ENCODE measurements at places on chromosomes 1 and 21. TPM values are rescaled to one million over a fixed set of nuclear protein-coding genes. Genes with fewer than 3 reads are reported as not detected.
A peak's percentile ranks its signal among the peaks of the same experiment; 100 is the strongest.

The OR2T33 gene
- not detected for total RNA-seq

The MIXL1 gene
- total RNA-seq: not detected

The ABL2 gene
- total RNA-seq: 7.1 TPM

The POU3F1 gene
- not detected for total RNA-seq

The TEX38 gene
- not detected for total RNA-seq

The CATSPERE gene
- total RNA-seq: not detected

The TNFSF18 gene
- 0.23 TPM for total RNA-seq

The ARID4B gene
- total RNA-seq: 18.3 TPM

The TMEM82 gene
- total RNA-seq: not detected

The ZNF683 gene
- total RNA-seq: not detected

The SLC30A10 gene
- not detected for total RNA-seq

DNA sequence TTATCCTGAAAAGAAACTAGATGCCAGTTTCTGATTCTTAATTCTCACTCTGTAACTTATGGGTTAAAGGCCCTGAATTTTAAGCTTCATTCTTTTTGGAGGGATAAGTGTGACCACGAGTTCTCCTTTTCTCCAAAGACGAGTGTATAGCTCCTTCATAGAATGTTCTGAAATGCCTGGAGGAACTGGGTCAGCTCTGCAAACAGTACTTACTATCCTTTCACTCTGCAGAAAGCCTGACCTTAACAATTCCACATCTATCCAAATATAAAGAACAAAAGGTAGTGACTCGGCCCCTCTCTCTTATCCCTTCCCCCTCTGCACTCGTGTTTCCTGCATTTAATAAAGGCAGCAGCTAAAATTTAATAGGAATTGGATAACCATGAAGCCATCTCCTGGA lies 150.5 kb downstream of the LYPLAL1 start:
- DNase-seq: no peak

DNA sequence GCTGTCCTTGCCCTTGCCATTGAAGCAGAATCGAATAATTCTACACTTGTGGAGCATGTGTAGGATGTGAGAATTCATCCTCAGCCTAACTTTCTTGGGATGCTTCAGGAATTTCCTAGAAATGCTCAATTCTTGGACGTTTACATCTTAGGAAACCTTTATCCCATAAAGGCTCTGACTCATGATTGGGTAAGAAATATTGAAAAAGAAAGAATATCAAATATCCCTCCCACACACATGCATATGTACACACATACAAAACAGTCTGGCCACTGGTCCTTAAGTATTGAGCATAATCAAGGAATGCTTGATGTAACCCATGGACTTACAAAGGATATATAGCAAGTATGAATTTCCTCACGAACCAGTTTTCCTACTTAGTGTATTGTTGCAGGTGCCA lies 83.9 kb upstream of the IPO9 start:
- DNase-seq: no peak

DNA sequence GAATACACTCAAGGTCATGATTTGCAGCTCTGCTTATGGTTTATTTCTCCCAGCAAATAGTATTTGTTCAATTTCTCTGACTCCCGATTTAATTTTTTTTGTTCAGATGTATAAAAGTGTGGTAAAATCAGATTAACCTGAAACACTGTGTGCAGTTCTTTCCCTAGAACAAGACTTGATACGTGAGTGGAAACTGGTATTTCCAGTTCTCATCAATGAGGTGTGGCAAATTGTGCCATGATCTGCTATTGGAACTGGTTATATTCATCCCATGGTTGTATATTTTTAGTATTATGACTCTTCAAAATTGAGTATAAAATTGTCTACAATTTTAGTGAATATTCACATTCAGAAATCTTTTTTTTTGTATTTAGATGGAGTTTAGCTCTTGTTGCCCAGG lies 76.8 kb upstream of the IVNS1ABP start:
- DNase-seq: no peak

DNA sequence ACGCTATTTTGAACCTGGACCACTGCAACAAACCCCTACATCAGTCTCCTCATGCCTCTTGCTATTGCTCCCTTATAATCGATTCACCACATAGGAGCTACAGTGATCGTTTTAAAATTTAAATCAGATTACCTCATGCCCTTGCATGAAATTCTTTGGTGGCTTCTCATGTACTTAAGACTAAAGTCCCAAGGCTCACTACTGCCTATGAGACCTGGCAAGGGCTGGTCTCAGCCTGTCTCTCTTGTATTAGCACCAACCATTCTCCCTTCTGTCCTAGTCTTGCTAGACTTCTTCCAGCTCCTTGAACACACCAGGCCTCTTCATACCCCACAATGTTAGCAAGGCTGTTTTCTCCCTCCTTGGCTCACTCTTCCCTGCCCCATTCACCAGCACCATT lies 6.5 kb upstream of the GNPAT start:
- DNase-seq: no peak

- DNase-seq: no peak
Measured at GRCh38 chr1:15160626-15161025, 7.1 kb downstream of the TMEM51 start.

DNA sequence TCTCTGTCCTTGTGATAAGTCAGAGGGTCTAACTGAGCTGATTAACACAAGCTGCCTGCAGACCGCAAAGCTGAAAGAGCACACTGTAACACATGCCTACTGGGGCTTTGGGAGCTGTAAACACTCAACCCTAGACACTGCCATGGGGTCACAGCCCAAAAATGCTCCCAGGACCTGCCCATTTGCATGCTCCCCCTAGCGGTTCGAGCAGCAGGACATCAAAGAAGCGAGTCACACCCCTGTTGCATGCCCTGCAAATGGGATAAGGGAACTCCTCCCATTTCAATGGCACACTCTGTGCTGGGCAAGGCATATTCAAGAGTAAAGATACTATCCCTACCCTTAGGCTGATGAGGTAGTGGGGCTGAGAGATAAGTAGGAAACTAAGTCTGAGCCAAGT lies 22.8 kb downstream of the LCE3E start:
- DNase-seq: no peak

DNA sequence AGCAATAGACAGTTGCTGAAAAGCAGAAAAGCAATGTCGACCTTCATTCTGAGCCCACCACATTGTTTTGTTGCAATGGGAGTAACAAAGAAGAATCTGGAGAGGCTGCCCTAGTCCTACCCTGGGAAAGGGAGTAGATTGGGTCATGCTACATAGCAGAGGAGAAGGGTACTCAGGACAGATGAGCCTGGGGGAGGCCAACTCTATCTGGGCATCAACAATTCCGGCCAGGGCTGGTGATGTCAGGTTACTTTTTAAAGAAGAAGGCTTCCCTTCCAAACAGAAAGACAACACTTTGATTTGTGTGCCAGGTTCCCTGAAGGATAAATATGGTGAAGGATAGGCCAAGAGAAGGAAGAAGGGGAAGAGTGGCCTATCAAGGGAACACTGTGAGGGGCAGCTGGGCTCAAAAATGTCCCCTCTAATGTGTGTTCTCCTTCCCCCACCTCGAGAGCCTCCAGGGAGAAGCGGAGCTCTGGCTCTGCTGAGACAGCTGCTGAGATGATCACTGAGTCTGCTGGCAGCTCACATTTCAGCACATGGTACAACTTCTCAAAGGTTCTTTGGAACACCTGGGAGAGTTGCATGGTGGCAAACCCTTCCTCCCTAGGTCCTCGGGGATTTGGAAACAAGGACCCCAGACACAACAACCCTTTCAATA lies 3.2 kb upstream of the ADIPOR1 start:
- DNase-seq: no peak

GRCh38 chr1:212520299-212520698 lies 87.6 kb downstream of the NENF start:
- DNase-seq: no peak

DNA sequence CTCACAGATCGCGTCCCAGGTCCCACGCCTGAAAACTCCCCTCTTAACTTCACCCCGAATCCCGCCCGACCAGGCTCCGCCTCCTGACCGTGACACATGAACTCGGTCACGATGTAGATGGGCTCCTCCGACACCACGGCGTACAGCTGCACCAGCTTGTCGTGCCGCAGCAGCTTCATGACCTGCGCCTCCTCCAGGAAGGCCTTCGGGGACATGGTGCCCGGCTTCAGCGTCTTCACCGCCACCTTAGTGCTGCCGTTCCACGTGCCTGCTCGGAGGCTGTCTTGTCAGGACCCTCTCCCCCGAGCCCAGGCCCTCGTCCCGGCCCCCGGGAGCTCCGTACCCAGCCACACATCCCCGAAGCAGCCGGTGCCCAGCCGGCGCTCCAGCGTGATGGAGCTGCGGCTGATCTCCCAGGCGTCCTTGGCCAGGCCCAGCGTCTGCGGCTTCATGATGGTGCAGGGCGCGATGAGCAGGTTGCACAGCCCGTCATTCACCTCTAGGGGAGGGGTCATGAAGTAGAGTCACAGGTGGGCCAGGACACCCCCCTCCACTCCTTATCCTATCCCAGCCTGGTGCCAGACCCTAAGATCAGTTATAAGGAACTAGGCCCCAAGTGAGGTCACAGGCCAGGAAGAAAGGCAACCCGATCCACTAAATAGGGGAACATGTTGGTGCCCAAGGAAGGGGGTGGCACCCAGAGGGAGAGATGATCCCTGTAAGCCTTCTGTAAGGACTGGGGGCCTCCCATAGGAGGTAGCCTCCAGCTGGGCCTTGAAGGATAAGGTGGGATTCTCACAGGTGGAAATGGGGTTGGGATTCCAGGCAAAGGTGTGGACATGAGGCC lies 11.6 kb upstream of the AHDC1 start:
- no peak for DNase-seq

DNA sequence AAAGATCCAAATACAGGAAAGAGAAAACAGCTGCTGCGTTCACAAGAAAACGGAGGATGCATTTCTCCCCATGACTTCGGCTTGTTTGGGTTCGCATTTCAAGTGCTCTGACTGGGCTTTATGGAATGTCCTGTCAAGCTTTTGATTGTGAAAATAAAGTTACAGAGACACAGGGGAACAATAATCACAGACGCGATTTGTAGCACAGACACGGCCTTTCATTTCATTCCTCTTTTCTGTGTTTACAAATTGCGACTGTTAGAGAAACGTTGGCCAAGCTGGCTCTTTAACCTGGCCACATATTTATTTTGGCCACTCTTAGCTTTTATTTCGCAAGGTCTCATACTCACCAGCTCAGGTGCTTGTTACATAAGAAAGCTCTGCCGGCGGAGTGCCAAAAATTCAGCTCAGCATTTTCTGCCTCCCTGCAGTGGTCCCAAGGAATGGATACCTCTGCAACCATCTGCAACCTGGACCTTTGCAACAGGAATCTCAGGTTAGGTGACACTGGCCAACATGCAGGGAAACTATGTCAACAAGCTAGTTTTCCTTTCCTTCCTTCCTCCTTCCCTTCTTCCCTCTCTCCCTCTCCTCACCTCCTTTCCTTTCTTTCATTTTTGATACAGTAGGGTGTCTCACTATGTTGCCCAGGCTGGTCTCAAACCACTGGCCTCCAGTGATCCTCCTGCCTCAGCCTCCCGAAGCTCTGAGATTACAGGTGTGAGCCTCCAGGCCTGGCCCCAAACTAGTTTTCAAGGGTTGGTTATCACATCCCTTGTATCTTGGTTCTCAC lies 58.2 kb upstream of the SLC45A1 start:
- DNase-seq: peak; percentile 74

DNA sequence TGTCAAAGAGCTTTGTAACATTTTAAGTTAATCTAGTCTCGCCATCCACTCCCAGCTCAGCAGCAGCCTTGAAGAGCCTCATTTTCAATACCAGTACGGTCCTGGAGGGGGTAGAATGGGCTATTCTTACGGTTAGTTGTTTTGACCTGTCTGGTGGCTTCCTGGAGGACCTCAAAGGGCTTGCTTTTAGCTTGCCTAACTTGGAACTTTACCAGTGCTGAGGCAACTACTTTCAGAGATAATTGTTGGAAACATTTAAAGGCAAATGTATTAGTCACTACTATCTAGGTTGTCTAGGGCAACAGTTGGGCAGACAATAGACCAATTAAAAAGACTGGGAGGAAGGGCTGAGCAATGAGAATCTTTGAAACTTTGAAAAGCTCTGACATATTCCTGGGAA lies 56.0 kb downstream of the TTLL7 start:
- DNase-seq: no peak

DNA sequence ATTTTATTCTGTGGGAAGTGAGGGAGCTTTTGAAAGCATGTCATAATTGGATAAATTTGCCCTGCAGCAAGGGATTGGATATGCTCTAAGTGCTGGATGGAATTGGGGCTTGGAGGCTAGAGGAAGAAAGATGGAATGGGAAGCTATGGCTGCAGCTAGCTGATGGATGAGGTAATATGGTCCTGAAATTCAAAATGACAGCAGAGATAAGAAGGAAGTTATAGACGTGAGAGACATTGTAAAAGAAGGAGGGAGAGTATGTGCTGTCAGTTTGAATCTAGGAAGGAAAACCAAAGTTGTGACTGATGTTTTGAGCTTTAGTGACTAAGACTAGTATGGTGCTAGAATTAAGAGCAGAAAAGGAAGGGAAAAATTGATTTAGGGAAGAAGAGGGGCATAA lies 299.9 kb upstream of the SPAG17 start:
- DNase-seq: no peak

- no peak for DNase-seq
Measured at GRCh38 chr1:21886486-21887215, 50.5 kb downstream of the HSPG2 start.

- no peak for DNase-seq
Measured at GRCh38 chr1:22139066-22139594, 3.8 kb downstream of the WNT4 start.

DNA sequence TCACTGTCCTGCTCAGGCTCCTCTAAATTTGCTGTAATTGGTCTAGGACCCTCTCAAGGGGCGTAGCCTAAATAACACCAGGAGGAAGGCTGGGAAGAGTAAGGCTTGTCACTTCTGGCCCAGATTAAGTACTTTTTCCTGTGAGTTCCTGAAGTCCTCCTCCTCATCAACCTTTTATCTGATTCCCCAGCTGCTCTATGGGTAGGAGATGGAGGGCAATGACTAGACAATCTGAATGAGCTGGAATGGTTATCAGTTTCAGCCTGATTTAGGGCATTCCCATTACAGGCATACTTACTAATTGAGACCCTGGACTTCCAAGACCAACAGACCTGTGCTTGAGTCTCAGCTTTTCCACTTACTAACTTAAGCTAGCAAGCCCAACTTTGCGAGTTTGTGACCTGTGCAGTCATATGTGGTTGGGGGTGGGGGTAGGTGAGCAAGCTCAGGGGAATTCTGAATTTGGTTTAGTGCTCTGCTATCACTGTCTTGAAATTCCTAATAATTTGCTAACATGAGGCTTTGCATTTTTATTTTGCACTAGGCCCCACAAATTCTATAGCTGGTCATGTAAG lies 18.0 kb upstream of the FGGY start:
- no peak for DNase-seq

GRCh38 chr1:205229916-205230700 lies 2.4 kb downstream of the TMCC2 start:
- no peak for DNase-seq
